ENCODE measurements at places on chromosomes 5 and 9.

DNA sequence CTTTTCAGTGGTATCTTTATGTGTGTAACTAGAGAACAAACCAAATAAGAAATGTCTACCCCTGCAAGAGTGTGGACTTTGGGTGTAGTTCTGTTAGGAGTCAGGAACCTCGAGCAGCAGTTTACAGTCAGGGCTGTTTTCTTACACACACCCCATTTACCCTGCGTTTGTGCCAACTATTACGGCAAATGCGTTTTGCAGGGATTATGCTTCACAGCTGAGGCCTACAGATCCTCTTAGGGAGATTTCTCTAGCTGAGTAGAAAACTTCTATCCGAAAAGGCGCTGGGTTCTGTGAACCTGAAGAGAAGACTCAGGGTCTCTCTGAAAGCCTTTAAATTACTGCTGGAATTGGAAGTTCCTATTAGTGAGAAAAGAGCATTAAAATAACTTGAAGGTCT lies 51.4 kb downstream of the ACER2 start:
- DNase-seq = no peak

GRCh38 chr5:92779536-92779935 lies 801.5 kb downstream of the NR2F1-AS1 start:
- DNase-seq = no peak

- DNase-seq = peak; percentile 95
These were observed 98.6 kb upstream of the TLE1 start for GRCh38 chr9:81787747-81788632.

- DNase-seq = no peak
These were observed 43.7 kb upstream of the MIER3 start for GRCh38 chr5:56995596-56995995.

- peak; percentile 28 for DNase-seq
These were observed 691 bp downstream of the FCHO2 start for GRCh38 chr5:72956324-72957140.
